ENCODE measurements at places on chromosomes 6 and 20. TPM values are rescaled to one million over a fixed set of nuclear protein-coding genes. Genes with fewer than 3 reads are reported as not detected.

DNA sequence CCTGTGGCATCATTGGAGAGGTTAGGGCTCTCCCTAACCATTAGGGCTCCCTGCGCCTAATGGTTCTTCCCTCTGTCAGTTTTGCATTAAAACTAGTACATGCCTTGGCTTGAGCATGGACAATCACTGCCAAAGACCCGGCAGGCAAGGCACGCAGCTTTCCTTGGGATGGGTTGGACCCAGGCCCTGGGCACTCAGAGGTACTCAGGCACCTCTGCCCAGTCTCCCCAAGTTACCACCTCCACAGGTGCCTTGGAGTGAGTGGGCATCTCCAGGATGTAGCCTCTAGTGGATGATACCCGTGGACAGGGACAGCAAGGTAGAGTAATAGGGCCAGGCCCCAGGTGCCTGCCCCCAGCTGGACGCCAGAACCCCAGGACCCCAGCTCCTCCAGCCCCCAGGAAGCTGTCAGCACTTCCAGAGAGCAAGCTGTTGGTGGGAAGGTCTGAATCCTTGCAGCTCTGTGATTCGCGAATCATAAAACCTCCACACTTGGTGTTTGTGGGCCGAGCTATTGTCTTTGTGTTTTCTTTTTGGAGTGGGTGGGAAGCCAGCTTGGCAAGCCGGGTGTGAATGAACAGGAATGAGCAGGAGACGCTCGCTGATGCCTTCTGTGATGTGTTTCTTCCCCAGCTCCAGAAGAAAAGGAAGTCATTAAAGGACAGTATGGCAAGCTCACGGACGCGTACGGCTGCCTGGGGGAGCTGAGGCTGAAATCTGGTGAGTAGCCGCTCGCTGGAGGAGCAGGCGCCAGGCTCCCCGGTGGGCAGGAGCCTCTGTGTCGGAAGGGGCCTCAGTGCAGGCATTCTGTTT is 35.1 kb downstream of the SYNJ2 start:
- H3K4me1 ChIP-seq: peaks cover 28% of the 10 kb centered on the region
- H3K36me3 ChIP-seq: no peaks in the 10 kb centered on the region
- peak overlapping the region; percentile 5 for H3K4me3 ChIP-seq
- DNase-seq: peak; percentile 11
- H3K27me3 ChIP-seq: no peaks in the 10 kb centered on the region

GRCh38 chr6:151641028-151641427 is 147.2 kb downstream of the CCDC170 start:
- H3K27ac ChIP-seq: no peak overlapping the region
- H3K27me3 ChIP-seq: peaks cover 1% of the 10 kb centered on the region
- H3K4me1 ChIP-seq: no peaks in the 10 kb centered on the region
- H3K36me3 ChIP-seq: no peaks in the 10 kb centered on the region
- DNase-seq: no peak
- no peak overlapping the region for H3K4me3 ChIP-seq

DNA sequence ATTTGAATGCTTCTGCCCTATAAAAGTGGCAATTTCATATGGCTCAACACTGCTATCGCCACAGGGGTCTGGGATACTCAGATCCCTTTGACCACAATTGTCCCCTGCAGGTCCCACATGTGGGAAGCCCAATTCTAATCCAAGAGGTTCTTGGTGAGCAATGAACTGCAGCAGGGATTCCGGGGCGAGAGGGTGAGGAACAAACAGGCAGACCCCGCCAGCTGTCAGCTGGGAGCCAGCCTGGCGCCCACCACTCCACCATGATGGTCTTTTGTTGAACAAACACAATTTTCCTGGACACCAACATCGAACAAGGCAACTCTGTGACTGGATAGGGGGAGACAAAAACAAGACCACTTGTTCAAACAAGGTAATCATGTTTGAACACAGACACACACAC is 80.5 kb downstream of the TMEM242 start:
- H3K4me1 ChIP-seq: peaks cover 50% of the 10 kb centered on the region
- no peaks in the 10 kb centered on the region for H3K36me3 ChIP-seq
- H3K27me3 ChIP-seq: no peaks in the 10 kb centered on the region
- no peak overlapping the region for H3K4me3 ChIP-seq
- no peak for DNase-seq

DNA sequence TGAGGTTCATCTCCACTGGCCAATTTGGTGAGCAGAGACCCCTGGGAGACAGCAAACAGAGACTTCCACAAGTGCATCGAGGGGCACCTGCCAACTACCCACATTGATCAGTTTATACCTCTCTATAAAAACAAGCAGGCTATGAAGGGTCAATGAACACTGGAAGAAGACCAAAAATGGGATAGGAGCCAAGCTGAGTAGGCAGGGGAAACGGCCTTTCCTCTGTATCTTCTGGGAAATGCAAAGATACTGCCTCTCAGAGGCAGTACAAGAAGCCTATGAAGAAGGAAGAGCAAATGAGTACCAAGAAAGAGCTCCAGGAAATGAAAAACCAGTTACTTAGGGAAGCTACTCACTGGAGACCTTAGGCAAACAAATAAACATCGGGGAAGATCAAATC is 247.7 kb downstream of the GMDS start:
- no peak overlapping the region for H3K27ac ChIP-seq
- H3K4me3 ChIP-seq: no peak overlapping the region
- H3K27me3 ChIP-seq: no peaks in the 10 kb centered on the region
- H3K4me1 ChIP-seq: no peaks in the 10 kb centered on the region

DNA sequence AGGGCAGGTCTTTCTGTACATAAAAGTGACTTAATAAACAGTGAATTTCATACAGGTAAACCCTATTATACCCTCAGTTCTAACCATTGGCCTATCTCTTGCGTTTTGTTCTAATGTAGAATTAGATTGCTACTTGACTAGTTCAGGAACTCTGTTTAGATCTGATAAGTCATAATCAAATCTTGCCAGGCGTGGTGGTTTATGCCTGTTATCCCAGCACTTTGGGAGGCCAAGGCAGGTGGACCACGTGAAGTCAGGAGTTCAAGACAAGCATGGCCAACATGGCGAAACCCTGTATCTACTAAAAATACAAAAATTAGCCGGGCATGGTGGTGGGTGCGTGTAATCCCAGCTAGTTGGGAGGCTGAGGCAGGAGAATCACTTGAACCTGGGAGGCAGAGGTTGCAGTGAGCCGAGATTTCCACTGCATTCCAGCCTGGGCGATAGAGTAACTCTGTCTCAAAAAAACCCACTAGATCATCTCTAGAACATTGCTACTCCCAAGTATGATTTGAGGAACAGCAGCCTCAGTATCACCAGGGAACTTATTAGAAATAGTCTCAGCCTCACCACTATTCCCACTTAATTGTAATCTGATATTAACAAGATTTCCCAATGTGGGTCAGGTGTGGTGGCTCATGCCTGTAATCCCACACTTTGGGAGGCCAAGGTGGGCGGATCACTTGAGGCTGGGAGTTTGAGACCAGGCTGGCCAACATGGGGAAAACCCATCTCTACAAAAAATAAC is 12.2 kb downstream of the GTPBP2 start:
- H3K36me3 ChIP-seq: peaks cover 49% of the 10 kb centered on the region
- no peak for DNase-seq
- no peak overlapping the region for H3K27ac ChIP-seq
- no peak overlapping the region for H3K4me3 ChIP-seq
- no peaks in the 10 kb centered on the region for H3K4me1 ChIP-seq

GRCh38 chr6:166308033-166308768 is at the start of gene PRR18:
Gene PRR18, minus strand, starts transcription at chr6:166308392. Its CDS starts 250 bp downstream, at chr6:166308142.
- no peaks in the 10 kb centered on the region for H3K36me3 ChIP-seq
- peaks cover 75% of the 10 kb centered on the region for H3K27me3 ChIP-seq
- no peak for DNase-seq
- H3K27ac ChIP-seq: no peak within 1 kb of the TSS

GRCh38 chr6:37501632-37502491 is 2.2 kb upstream of the CCDC167 start:
- no peak for DNase-seq
- H3K4me3 ChIP-seq: no peak overlapping the region
- H3K36me3 ChIP-seq: no peaks in the 10 kb centered on the region
- H3K27ac ChIP-seq: no peak overlapping the region

The ERVFRD-1 gene
- total RNA-seq: not detected

The GJA10 gene
- total RNA-seq: not detected

The SLC12A5 gene
- total RNA-seq: not detected

Measured in left ventricle myocardium inferior (tissue), 1 donor.